Fibroblast of skin of left biceps (primary cell): ENCODE measurements at places on chromosomes 7 and 10.
A peak's percentile ranks its signal among the peaks of the same experiment; 100 is the strongest.

DNA sequence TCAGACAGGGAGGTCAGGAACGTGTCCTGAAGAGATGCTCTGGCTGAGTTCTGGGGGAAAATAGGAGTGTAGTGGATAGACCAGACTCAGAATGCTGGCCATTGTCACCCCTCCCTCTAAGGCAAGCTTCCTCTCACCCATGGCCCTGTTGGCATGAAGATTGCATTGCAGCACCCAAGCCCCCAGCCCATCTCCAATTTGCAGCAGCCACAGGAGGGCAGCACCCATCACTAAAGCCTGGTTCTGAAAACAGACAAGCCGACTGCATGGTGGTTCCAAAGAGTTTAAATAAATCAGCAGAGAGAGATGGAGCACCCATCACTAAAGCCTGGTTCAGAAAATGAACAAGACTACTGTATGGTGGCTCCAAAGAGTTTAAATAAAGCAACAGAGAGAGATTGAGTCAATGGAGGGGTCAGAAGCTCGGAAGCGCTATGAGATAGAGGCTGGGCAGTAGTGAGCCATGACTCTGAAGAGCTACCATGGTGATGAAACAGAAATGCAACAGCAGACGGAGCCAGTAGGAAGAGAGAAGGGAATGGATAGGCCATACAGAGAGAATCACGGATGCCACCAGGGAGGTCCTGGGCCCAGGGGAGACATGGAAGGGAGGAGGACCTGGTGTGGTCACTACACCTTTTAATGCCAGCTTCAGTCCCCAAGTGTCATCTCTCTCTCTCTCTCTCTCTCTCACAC is 237.9 kb upstream of the MYO3A start:
- DNase-seq: no peak

DNA sequence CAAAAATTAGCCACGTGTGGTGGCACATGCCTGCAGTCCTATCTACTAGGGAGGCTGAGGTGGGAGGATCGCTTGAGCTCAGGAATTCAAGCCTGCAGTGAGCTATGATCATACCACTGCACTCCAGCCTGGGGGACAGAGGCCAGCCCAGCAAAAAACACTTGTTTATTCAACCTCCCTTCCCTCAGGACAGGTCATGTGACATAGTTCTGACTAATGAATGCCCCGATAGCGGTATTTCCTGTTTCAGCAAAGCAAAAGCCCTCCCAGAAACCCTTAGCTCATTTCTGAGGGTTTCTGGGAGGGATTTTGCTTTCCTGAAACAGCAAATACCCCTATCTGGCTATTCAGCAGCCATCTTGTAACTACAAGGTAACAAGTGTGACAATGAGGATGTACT is 157.1 kb downstream of the GATA3 start:
- no peak for DNase-seq

DNA sequence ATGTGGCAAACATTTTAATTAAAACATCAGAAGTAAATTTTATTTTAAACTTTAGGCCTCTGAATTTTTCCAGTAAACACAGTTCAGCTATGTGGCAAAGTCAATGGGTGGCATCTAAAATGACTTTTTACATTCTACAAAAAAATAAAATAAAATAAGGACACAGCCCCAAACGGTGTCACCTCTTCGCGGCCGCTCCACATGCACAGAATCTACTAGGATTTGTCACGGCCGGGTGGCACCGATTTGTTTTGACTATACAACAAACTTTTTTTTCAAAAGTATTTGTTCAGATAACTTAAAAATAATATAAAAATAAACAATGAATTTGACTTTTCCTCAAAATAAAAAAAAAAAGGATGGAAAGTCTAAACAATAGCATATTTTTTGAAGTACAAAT is 127.8 kb downstream of the EBF3 start:
- DNase-seq: no peak

GRCh38 chr7:4707217-4707741 is 25.2 kb downstream of the FOXK1 start:
- no peak for DNase-seq

DNA sequence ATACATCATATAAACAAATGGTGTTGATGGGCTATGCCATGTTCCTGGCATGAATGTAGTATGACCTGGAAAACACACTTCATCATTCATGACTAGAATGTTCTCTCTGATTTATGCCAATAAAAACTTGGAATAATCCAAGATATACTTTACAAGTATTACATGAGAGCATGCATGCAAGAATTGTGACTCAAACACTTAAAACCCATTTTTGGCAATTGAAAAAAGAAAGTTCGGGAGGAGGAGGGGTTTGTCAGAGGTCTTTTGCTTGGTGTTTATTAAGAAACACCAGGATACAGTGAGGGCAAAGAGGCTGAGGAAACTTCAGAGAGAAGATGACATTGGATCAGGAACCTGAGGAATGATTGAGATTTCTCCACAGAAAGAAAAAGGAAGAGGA is 10.2 kb upstream of the CUL1 start:
- no peak for DNase-seq

DNA sequence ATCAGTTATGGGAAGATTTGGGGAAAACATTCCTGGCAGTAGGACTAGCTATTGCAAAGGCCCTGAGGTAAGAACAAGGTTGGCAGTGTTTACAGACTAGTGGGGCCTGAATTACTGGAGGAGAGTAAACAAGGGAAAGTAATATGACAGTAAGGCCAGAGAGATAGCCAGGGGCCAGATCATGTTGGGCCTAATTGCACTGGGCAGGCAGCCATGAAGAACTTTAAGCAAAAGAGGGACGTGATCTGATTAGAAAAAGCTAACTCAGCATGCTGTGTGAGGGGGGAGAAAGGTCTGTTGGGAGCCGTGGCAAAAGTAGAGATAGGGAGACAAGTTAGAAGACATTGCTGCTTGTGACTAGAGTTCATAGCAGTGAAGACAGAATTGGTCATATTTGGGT is 9.2 kb downstream of the NUP42 start:
- DNase-seq: no peak

DNA sequence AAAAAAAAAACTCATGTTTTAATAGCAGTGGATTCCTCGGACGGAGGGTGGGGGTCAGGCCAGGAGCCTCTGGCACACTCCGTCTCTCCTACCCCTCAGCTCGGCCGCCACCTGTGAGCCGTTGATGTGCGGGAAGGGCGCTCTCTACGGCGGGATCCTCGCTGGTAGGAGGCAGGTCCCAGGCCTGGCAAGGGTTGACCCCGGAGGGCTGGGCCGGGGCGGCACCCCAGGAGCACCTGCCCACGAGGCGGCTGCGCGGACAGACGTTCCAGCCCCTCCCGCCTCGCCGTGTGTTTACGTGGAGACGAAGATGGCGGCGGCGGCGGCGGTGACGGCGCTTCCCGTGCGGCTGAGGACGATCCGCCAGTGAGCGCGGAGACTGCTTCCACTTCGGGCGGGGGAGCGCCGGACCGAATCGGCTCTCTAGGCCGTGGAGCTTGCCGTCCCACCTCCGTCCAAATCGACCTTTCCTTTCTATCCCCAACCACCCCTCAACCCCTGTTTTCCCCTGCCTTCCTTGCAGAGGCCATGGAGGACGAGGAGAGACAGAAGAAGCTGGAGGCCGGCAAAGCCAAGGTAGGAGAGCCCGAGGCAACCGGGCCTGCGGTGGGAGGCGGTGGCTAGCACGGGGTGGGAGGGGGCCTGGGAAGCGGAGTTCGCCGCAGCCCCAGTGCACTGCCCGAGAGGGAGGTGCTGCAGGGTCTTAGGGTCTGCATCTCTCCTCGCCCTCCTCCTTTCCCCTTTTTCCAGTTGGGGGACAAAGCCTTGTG is at the start of gene AKAP9:
TSS of gene AKAP9 (plus strand) at position 291 of the 770 bp plus-strand sequence. CDS start at position 529, 238 bp downstream.
- peak; percentile 32 for DNase-seq

DNA sequence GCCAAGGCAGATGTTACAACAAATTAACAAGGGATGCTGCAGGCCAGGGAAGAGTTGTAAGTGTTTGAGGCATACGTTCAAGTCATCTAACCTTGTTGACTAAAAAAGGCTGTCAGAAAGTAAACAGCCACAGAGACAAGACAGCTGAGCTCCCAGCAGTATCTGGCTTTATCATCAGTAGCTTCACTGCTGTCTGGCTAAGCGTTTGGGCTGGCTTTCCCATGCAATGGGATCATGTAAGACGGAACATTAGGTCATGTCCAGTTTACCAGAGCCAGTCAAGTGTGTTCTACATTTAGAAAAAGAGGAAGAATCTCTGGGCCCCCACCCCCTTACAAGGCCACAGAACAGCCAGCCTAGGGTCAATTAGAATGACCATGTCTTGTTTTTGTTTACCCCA is 51.3 kb upstream of the GSAP start:
- DNase-seq: no peak

GRCh38 chr10:79561257-79561656 is 1.1 kb upstream of the SFTPA2 start:
- DNase-seq: no peak

DNA sequence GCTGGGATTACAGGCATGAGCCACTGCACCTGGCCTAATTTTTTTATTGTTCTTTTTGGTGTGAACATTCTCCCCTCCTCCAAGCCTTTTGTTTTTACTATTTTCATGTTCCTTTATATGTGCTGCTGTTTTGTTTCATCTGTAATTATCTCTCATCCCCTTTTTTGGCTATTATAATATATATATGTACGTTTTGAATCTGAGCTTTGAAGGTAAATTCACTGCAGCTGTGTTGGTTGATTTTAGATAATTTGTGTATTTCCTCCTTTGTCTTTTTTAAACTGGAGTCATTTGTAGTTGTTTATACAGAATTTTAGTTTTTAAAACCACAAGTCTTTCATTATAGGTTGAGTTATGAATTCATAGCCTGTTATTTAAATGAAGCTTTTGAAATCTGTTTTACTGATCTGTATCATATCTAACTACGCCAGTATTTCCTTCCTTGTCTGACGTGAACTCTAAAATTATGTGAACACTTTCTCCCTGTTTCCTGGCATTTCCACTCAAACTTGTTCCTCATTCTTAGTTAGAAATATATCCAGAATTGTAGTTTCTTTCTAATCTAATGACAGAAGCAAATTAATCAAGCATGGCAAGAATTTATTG is 54.9 kb downstream of the PTEN start:
- no peak for DNase-seq

DNA sequence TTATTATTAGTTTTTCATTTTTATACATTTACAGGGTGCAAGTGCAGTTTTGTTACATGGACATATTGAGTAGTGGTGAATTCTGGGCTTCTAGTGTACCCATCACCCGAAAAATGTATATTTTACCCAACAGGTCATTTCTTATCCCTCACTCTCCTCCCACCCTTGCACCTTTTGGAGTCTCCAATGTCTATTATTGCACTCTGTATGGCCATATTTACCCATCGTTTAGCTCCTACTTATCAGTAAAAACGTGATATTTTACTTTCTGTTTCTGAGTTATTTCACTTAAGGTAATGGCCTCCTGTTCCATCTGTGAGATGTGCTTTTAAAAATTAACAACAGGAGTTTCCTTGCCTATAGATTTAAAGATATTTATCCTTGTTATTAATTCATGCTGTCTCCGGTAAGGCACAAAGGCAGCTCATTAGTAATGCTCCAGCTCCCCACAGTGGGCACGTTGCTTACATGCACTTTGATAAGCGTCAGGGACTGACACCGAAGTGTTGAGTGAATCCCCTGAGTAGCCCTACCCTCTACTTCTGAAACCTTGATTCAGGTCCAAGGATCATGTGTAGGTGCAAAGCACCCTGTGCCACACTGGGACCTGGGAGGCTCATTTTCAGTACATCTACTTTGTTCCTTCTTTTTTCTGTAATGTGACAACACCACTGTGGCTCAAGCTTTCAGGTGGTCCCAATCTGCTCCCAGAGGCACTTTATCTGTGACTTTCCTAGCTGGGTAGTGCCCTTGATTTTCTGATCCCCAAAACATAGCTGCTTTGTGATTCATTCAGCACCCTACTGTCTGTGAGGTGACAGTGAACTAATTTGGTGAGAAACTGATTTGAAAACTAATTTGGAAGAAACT is 27.3 kb downstream of the HYAL4 start:
- DNase-seq: no peak

DNA sequence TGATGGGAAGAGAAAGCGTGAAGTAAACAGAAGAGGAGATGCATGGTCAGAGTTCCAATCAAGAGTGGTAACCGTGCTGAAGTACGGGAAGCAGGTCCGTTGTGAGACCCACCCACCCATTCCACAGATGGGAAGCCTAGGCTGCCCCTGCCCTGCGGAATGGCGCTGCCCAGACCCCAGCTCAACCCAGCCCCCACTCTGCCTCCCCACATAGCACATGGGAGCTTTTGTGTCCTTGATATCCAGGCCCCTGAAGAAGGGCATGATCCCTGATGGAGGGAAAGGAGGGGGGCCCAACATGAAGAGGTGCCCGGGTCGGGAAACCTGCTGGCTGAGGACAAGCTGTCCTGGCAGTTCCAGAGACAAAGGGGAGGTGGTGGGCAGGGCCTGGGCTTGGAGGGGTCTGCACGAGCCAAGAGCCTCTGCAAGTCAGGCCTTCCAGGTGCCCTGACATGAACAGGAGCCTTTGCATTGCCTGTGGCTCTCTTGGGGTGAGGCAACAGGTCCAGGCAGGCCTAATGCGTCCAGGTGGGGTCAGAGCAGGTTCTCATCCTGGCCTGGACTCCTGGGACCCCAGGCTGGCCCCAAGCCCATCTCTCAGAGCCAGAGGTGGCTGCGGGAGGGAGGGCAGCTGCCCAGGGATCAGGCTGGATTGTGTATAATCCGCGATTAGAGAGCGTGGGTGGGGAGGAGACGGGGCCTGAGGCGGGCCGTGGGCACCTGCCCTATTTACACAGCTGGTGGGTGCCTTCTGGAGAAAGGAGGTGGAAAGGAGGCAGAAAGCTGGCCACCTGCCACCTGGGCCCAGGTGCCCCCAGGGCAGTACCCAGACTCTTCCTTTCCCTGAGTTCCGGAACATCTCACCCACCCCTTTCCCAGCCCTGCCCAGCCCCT is 23.5 kb downstream of the YKT6 start:
- no peak for DNase-seq

DNA sequence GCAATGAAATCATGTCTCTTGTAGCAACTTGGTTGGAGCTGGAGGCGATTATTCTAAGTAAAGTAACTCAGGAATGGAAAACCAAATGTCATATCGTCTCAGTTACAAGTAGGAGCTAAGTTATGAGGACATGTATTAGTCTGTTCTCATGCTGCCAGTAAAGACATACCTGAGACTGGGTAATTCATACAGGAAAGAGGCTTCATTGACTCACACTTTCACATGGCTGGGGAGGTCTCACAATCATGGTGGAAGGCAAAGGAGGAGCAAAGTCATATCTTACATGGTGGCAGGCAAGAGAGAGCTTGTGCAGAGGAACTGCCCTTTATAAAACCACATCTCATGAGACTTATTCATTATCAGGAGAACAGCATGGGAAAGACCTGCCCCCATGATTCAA is 370.1 kb upstream of the PRKCQ start:
- DNase-seq: no peak

DNA sequence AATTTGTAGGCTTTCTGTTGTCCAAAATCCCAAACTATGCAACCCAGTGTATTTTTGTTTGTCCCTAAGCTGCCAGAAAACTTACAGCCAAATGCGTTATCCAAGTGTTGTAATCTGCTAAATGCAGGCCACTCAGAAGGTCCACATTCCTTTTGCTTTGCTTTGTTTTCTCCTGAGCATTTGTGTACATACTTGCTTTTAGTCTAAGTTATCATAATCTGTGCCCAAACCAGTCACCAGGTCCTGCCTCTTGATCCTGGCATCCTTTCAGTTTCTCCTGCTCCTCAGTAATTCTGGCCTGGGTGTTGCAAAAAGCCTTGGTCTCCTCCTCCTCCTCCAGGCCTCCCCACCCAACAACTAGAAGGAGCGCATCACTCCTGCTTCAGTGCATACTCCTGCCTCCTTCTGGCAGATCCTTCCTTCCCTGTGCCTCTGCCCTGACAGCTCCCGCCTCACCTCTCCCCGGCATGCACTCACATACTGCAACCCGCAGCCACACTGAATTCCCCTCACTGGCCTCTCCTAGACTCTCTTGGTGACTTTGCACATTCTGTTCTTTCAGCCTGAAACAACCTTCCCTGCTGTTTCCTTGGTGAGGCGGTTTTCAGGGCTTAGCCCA is 2.3 kb downstream of the DENND2A start:
- no peak for DNase-seq

GRCh38 chr7:40916813-40917212 is 782.0 kb downstream of the SUGCT start:
- DNase-seq: no peak
